ENCODE measurements at places on chromosomes 7 and 10.

- DNase-seq = no peak
Observed at GRCh38 chr10:24468281-24468751, 255.4 kb downstream of the ARHGAP21 start.

DNA sequence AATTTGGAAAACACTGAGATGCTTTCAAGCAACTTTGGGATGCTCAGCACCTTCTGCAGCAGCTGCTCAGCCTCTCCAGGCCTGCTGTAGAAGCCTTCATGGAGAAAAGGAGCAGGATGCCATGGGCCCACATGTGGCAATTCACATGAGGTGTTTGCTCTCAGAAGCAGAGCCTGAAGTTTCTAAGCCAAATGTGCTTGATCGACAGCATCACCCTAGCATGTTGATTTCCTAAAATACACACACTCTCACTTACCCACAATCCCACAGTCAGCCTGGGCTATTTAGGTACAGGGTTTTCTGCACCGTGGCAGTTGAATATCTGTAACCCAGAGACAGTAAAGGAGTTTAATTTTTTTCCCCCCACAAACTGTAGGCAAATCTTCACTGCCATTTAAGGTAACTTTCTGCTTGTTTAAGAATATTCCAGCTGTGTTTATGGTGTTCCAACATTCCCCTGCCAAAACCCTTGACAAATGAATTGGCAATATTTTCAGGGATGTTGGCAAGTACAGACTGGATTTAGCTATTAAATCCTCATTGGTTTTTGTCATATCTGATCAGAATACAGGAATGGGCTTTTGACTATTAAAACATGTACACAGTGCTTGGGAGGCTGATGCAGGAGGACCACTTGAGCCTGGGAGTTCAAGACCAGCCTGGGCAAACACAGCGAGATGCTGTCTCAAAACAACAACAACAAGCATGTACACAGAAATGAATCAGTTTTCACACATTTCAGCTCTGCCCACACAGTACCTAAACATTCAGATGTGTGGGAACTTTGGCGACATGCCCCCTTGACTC is 244.2 kb downstream of the CELF2 start:
- DNase-seq = no peak

DNA sequence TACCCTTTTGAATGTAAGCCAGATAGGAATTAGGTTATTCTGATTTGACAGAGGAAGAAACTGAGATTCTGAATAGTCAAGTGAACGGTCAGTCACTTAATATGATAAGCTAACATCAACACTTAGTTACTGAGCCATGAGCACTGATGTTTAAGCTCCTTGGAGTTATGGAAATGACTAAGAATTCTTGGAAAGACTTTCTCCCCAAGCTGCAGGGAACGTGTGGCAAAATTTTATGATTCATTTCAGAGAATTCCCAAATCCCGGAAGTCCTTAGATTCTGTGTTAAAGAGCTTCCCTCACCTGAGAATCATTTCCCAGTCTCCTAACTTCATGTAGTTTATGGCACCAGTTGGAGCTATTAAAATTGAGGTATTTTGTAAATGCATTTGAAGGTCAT is 330.9 kb downstream of the XPNPEP1 start:
- DNase-seq = no peak

DNA sequence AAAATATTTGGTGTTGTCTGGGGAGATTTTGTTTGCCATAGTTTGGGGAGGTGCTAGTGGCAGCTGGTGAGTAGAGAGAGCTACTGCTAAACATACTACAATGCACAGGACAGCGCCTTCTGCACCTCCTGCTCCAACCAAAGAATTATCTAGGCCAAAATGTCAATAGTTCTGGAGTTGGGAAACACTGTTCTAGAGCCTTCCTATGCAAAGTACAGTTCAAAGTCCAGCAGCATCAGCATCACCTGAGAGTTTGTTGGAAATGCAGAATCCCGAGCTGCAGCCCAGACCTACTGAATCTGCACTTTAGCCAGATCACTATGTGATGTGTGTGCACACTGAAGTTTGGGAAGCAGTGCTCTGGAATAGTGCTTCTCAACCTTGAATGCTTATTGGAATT is 290.7 kb downstream of the TCF7L2 start:
- DNase-seq = no peak

DNA sequence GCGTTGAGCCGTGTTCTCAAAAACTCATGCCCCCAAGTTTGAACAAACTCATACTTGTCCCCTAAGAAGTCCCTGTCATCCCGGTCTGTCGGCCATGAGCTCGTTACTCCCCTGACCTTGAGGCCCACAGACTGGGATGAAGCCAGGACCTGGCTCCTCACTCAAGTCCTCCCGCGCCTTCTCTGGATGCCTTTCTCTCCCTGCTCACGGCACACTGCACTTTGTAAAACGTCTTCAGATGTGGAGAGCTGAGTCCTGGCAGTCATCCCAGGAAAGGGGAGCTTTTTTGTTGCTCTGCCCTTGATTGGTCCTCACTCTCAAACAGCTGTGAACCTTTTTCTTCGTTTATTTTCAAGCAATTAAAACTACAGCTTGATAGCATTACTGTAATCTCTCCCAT is 110.8 kb downstream of the JAZF1 start:
- DNase-seq = no peak

GRCh38 chr7:151322906-151323305 is 18.7 kb upstream of the NUB1 start:
- DNase-seq = no peak
